ENCODE measurements at places on chromosomes 1 and 21.

DNA sequence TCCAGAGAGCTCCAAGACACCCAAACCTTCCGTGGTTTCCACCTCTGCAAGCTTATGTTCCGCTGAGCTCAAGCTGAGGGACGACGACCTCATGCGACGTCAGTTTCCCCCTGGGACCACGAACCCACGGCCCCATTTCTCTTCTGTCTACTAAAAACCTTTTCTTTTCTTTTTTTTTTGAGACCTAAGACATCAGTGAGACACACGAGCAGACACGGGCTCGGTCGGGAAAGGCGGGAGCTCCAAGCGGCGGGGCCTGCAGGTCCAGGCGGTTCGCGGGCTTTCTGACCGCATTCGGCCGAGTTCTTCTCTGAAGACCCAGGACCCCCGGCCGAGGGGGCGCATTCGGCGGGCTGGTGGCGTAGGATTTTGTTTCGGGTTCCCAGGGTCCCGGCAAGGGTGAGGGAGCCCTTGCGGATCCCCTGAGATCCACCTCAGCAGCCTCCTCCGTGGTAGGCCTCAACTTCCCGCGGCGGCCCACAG lies 402 bp downstream of the C21orf58 start:
- no peak for DNase-seq

DNA sequence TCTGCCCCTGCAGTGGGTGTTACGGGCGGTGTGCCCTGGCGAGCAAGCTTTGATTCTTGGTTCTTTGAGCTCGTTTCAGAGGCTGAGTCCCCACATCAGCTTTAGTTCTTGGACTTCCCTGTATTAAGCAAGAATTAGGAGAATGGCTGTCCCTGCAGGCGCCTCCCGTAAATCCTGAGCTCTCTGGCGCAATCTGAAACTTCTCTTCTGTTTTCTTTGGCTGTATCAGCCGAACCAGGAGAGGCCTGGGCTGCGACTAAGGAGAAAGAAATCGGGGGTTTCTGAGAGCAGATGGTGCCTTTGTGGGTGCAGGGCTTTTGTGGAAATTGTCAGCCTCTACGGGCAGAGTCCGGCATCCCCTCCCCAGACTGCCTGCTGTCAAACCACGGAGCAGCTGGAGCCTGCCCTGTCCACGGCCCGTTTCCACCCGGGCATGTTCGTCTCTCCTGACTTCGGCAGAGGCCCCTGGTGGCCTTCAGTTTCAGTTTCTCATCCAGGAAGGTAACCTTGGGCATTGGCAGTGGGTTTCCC lies 17.9 kb downstream of the CSTB start:
- no peak for DNase-seq

DNA sequence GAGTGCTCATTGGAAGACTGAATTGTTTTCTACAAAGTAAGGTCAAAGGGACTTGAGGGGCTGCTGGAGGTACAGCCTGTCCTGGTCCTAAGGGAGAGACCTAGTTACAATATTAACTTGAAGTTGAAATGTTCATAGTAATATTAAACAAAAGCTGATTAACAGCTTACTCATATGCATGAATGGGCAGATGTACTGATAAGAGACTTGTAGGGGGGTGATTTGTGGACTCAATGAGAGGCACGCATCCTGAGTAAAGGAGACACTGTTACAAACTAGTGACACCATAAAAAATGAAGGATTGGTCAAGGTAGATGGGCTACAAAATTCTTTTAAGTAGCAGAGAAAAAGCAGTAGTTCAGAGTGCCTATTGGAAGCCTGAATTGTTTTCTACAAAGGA lies 2.7 kb downstream of the HSD11B1 start:
- no peak for DNase-seq

DNA sequence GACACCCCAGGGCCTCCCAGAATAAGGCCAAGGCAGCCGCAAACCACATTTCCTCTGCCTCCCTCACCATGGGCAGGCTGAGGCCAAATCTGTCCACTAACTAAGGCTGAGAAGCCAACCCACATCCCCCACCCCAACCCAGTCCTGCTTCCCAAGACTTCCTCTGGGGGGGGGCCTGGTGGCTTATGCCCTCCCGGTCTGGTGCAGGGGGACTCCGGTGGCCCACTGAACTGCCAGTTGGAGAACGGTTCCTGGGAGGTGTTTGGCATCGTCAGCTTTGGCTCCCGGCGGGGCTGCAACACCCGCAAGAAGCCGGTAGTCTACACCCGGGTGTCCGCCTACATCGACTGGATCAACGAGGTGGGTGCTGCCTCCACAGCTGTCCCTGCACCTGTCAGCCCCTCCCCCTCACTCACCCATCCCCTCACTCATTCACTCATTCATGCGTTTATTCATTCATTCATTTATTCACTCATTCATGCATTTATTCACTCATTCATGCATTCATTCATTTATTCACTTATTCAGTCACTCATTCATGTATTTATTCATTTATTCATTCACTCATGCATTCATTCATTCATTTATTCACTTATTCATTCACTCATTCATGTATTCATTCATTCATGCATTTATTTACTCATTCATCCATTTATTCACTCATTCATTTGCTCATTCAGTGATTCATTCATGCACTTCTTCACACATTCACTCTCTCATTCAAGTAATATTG lies 7.3 kb downstream of the CTRC start:
- no peak for DNase-seq

GRCh38 chr1:190049314-190049713 lies 428.4 kb downstream of the BRINP3 start:
- DNase-seq, result no peak
